Stimulated activated CD4-positive, alpha-beta T cell treated with anti-CD3 and anti-CD28 coated beads, Interleukin-1b, Interleukin-23, amount 100 ng/mL, for 1 hour (primary cell): ENCODE measurements at places on chromosomes 2 and 18.

DNA sequence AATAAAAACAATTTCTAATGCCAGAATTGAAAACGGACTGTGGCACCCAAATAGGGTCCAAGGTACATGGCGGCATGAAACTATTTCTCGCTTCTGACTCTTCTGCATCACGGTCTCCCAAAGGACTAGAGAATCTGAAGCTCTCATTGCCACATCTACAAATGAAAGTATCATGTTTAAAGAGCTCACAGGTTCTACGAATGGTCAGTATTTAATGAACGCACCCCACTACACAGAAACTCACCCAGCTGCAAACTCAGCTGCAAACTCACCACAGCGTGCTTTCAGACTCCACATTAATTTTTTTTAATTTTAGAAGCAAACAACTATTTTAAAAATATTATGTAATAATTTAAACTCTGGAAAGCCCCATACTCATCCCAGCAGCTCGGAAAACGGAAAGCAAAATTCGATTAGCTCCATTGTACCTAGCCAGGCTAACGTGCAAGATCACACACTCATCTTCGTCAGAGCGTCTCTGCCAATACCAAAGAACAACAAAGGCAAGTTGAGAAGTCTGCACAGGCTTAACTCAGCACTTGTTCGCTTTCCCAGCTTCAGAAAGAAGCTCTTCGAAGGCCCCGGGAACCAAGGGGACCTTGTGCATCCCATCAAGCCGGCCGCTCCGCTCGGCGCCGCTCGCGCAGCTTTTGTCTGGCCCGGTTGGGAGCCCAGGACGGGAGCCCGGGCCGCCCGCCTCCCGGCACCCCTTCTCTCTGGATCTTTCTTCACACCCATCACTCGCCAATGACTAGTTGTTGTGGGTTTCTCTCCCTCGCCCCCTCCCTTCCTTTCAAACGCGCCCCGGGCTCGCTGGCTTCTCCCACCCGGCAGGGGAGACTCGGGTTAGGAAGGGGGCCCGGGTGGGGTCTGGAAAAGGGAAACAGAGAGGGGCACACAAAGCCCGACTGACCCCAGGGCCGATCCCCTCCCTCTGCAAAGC lies 785 bp downstream of the CLASP1 start:
- peak; percentile 14 for DNase-seq

GRCh38 chr2:157055660-157056199 lies 201.8 kb upstream of the GALNT5 start:
- no peak for DNase-seq

GRCh38 chr2:160474891-160475787 lies 18.5 kb downstream of the RBMS1 start:
- no peak for DNase-seq

DNA sequence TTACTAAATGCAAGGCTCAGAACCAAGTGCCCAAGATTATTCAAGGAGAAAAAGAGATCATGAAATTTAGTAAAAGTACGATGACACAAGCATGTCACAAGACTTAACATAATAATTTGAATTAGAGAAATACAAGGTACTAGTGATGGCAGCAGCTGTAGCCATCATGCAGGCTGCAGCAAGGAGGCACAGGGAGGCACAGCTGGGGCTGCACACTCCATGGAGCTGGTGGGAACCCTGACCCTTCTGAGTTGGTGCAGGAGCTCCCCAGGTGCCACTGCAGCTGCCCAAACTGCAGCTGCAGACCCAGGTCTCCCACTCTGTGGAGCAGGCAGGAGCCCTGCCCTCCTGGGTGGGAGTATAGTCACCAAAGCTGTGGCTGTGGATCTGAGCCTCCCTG lies 46.0 kb downstream of the COL3A1 start:
- no peak for DNase-seq

GRCh38 chr2:232382331-232383225 lies 4.0 kb downstream of the ALPP start:
- DNase-seq: no peak

DNA sequence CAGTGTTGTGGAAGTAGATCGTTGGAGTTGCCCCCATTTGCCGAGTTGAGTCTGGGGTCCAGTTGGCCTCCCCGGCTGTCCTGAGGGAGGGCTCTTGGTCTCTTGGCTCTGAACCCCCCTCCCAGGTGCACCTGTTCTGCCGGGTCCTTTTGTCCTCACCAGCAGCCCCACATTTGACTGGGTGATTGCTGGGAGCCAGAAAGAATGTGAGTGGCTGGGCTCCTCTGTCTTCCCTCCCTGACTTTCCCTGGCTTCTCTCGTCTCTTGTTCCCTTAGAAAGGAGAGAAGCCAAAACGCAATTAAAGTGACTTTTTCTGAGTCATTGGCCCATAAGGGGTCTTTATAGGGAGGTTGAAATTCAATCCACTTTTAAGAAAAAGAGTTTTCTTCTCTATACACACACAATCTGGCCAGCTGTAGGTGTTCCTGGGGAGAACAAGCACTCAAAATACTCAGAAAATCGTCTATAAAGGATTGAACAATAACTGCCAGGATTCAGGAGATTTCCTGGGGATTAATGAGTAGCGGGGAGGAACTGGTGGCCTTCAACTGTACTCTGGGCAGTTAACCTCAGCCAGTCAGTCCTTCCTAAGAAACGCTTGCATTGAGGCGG lies 131.0 kb downstream of the TMEM182 start:
- no peak for DNase-seq

GRCh38 chr2:194745557-194746146 lies 911.4 kb upstream of the SLC39A10 start:
- no peak for DNase-seq

GRCh38 chr2:68764041-68764805 lies 29.6 kb downstream of the ARHGAP25 start:
- DNase-seq: no peak

GRCh38 chr2:61962095-61962984 lies 56.9 kb downstream of the COMMD1 start:
- DNase-seq: no peak

- peak; percentile 4 for DNase-seq
Measured at GRCh38 chr2:183037553-183038340, 510 bp downstream of the NCKAP1 start.

- no peak for DNase-seq
Measured at GRCh38 chr18:76967721-76968472, 145.5 kb downstream of the ZNF236 start.

GRCh38 chr2:128563348-128563687 lies 244.7 kb upstream of the HS6ST1 start:
- DNase-seq: no peak

- no peak for DNase-seq
Measured at GRCh38 chr18:31258789-31259188, 59.2 kb upstream of the DSG1 start.

DNA sequence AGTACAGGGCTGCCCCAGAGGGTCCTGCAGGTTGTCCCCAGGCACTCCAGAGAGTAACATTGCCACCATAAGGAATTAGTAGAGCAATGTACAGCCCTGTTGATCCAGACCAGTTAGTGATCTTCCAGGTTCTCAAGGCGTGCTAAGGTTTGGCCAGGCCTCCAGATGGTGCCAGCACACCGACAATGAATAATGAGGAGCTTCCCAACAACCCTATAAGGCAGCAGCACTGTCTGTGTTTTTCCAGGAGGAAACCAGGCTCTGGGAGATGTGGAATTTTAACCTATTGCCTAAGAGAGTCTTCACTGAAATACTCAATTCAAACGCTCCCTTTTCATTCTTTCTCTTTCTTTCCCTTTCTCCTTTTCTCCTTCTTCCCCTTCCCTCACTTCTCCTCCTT lies 122.1 kb downstream of the MGAT5 start:
- DNase-seq: no peak
